ENCODE measurements at places on chromosomes 7 and 10.

GRCh38 chr10:115250784-115251183, 157.6 kb downstream of the ATRNL1 start:
- DNase-seq: no peak

DNA sequence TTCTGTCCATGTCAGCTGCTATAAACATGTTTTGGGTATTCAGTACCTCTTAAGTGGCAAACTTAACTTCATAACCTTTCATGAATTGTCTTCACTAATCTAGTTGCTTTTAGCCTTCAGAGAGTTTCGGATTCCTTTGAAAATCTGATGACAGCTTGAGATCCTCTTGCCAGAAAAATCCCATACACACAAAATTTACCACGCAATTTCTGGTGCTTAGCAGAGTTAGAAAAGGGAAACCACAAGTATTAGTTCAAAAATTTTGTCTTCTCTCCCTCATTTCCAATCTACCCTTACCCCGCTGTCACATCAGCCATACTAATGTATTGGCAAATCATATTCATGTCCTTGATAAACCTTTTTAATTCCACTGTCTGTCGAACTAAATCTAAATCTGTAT, 72.7 kb upstream of the TMEM106B start:
- no peak for DNase-seq

DNA sequence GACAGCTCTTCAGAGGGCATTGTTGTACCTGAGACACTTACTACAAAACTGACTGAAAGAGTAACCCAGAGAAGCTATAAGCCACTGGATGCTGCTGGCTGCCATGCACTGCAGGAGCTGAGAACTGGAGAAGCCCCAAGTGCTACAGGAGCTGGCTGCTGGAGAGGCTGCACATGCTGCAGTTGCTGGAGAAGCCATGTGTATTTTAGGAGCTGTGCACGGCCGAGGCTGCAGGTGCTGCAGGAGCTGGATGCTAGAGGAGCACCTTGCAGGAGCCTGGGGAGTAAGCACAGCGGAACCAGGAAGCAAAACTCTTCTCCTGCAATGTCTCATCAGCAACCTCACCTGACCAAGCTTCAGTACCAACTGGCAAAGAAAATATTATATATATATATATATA, 45.5 kb downstream of the STEAP1B start:
- no peak for DNase-seq

- DNase-seq: no peak
Measured at GRCh38 chr7:69896121-69896520, 297.8 kb downstream of the AUTS2 start.

GRCh38 chr10:113132591-113133121, 182.6 kb downstream of the TCF7L2 start:
- peak; percentile 76 for DNase-seq

- DNase-seq: peak; percentile 70
Measured at GRCh38 chr10:34723750-34724149, 91.3 kb downstream of the PARD3 start.

DNA sequence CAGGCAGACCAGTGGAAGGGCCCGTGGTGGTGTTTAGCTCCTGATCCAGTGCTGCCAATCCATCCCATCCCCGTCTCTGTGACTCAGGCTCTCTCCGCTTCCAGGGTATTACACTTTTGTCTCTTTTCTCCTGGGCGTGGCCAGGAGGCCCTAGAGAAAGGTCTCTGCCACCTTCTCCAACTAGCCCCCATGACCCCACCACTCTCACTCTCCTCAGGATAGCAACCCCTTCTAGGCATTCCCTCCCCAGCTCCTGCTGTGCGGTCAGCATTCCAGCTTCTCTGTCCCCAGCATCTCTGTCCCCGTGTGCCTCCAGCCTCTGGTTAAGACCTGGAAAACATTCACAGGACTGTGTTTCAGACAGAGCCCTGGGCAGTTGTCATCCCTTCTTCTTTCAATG, 36.2 kb upstream of the R3HCC1L start:
- DNase-seq: no peak

GRCh38 chr7:141884539-141885225, 31.5 kb upstream of the OR9A4 start:
- DNase-seq: no peak

DNA sequence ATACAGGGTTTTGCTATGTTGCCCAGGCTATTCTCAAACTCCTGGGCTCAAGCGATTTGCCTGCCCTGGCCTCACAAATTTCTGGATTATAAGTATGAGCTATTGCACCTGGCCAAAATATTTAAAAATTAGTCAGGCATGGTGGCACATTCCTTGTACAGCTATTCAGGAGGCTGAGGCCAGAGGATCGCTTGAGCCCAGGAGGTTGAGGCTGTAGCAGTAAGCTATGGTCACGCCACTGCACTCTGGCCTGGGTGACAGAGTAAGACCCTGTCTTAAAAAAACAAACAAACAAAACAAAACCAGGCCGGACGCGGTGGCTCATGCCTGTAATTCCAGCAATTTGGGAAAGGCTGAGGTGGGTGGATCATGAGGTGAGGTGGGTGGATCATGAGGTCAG, 14.5 kb upstream of the SIRT1 start:
- no peak for DNase-seq

- peak; percentile 49 for DNase-seq
Measured at GRCh38 chr10:11009471-11010308, 8.0 kb upstream of the CELF2 start.

DNA sequence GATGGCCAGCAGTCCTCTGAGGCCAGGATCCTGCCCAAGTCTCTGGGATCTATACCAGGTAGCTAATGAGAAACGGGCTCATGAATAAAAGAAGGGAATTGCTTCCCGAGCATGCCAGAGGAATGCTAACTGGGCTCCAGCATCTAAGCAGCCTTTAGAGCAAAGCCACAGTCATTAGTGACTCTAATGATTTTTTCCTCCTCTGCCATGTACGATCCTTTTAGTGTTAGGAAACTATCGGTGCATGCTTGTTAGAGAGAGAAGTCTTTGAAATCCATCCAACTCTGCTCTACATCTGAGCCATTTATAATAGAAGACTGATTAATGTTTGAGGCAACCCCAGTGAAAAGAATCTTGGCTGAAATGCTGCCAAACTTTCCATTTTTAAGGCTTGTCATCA, 124.9 kb upstream of the TCERG1L start:
- no peak for DNase-seq

- no peak for DNase-seq
Measured at GRCh38 chr7:97623333-97623732, 108.6 kb upstream of the TAC1 start.

- no peak for DNase-seq
Measured at GRCh38 chr7:154911862-154912455, 91.0 kb downstream of the PAXIP1 start.

DNA sequence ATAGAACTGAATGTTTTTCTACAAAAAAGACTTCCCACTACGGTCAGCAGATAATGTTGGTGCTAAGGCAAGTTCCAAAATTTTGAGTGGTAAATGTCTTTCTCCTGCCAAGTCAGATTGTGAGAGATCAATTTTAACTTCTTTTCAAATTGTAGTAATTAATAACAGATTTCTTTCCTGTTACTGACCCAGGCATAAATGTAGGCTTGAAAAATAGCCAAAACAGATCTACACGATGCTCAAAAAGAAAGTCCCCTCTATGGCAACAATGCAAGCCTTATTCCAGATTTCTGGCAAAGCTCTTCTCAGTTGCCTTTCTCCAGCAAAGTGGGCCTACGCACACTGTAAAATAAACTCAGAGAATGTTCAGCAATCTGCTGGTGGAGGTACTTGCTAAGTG, 641.0 kb upstream of the NRP1 start:
- no peak for DNase-seq

- DNase-seq: peak; percentile 45
Measured at GRCh38 chr10:33706746-33707145, 372.3 kb upstream of the NRP1 start.

- DNase-seq: peak; percentile 23
Measured at GRCh38 chr7:103622274-103622673, 176.3 kb upstream of the SLC26A5 start.

DNA sequence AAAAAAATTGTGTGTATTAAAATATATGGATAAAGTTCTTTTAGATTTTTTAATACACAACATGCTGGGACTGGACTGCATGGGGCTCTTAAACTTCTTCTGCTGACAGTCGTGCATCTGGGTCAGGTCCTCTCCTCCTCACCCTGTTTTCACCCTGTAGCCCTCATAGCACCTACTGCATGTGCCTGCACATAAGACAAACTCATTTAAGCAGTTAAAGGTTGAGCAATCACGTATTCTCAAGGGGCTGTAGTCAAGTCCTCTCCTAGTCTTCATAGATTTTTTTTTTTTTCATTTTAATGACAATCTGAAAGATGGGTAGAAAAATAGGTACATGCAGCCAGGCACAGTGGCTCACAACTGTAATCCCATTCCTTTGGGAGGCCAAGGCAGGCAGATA, 23.6 kb upstream of the PDCD4 start:
- no peak for DNase-seq

DNA sequence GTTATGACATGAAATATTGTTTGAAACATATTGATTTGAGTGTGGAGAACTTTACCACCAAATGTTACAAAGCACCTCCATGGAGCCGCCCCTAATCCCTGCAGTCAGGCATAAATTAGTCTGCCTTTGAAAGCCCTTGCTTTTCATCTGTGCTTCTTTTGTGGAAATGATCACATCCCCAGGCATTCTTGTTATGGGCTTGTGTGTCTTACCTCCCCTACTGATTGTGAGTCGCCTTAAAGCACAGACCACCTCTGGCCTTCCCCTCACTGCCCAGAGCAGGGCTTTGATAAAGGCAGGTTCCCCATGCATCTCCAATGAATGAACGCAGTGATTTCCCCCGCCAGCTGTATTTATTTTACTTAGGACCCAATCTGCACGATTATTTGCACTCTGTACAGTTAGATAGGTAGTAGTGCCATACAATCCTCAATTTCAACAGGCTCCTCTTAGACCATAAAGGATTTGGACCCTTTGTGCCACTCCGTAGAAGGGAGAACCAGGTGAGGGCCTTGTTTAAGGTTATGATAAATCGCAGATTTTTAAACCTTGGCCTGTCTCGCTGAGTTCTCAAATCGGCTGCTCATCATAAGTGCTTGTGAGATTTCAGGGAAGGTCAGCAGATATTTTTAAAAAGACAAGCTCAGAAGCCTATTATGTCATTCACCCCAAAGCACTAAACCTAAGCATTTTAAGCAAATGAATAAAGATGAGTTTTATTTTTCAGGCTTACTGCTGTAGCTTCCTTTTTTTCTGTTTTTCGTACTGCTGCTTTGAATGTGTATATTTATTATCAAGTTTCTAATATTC, 107.8 kb downstream of the CUBN start:
- no peak for DNase-seq

GRCh38 chr10:3248526-3249306, 76.1 kb upstream of the PITRM1 start:
- peak; percentile 88 for DNase-seq

DNA sequence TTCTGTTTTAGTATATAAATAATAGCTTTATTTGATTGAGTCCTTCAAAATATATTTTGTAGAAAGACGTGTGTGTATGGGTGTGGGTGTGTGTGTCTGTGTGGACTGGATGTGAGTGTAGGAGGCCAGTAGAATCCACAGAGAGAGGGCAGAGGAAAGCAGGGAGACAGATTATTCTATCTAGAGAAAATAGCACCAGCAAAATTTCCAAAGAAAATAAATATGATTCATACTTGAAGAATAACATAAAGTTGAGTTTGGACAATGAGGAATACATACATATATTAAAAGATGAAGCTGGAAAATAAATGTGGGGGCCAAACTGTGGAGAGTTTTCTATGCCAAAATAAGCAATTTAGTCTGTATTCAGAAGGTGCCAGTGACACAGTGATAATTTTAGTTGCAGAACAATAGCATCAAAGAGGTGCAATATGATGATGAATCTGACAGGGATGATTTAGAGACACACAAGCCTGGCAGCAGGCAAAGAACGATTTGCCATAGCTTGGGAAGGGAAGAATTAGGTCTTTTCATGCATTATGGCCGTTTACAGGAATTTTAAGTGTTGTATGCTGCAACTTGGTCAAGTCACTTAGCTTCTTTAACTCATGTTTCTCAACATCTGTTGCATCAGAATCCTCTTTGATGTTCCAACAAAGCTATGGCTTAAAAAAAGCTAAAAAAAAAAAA, 121.3 kb downstream of the SEMA3A start:
- DNase-seq: peak; percentile 15

- DNase-seq: peak; percentile 52
Measured at GRCh38 chr10:84076540-84077195, 62.6 kb upstream of the GHITM start.

DNA sequence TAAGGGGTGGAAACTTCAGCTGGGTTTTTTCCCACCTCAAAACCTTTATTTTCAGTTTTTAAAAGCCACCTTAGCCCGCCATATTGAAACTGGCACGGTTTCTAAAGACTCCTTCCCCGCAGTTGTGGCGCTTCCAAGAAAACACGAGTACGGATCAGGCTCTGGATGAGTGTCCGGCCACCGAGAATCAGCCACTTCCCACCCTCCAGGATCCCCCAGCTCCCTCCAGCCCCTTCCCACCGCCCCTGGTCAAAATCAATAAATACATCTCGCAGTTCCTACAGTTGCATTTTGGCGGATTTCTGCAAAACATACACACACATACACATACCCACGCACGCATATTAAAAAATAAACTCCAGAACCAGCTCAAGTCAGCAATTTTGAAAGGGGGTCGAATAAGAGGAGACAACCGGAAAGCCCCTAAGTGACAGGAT, 1.1 kb downstream of the SFMBT2 start:
- no peak for DNase-seq

Measured in AG20443 (cell line).